ENCODE measurements at places on chromosomes 12 and 14. TPM values are rescaled to one million over a fixed set of nuclear protein-coding genes. Genes with fewer than 3 reads are reported as not detected.

LRRC74A gene
- not detected for total RNA-seq

DGKA gene
- 1,410 TPM for total RNA-seq

CAND1 gene
- total RNA-seq = 124 TPM

RBP5 gene
- total RNA-seq = 1.3 TPM

NGB gene
- total RNA-seq = not detected

MGST1 gene
- 2.3 TPM for total RNA-seq

ADAMTS20 gene
- total RNA-seq = not detected

SMIM41 gene
- not detected for total RNA-seq

POTEG gene
- total RNA-seq = not detected

PSEN1 gene
- total RNA-seq = 47.4 TPM

SYNDIG1L gene
- not detected for total RNA-seq

RASSF9 gene
- not detected for total RNA-seq

VRTN gene
- total RNA-seq = not detected

OAS1 gene
- 10.9 TPM for total RNA-seq

CNTN1 gene
- not detected for total RNA-seq

ASCL1 gene
- not detected for total RNA-seq

DNAJC22 gene
- not detected for total RNA-seq

SLC35F4 gene
- not detected for total RNA-seq

KRT77 gene
- not detected for total RNA-seq

IGF1 gene
- total RNA-seq = not detected

ETFBKMT gene
- total RNA-seq = 1.5 TPM

CPM gene
- 3.1 TPM for total RNA-seq

KLRC3 gene
- not detected for total RNA-seq

CLEC14A gene
- total RNA-seq = not detected

BIN2 gene
- total RNA-seq = 215 TPM

TMCC3 gene
- 0.23 TPM for total RNA-seq

COX8C gene
- total RNA-seq = not detected

OR6C70 gene
- total RNA-seq = not detected

SIRT4 gene
- 5.9 TPM for total RNA-seq

CCDC38 gene
- 1.0 TPM for total RNA-seq

PPFIA2 gene
- total RNA-seq = not detected

USP44 gene
- 5.4 TPM for total RNA-seq

PRPH gene
- total RNA-seq = not detected

PTPRB gene
- not detected for total RNA-seq

NID2 gene
- total RNA-seq = not detected

YBX3 gene
- total RNA-seq = 5.1 TPM

CCDC175 gene
- not detected for total RNA-seq

DUSP6 gene
- 0.90 TPM for total RNA-seq

TEX22 gene
- total RNA-seq = 4.7 TPM
